ENCODE measurements at places on chromosomes 1 and 21.

- no peak overlapping the region for H3K27ac ChIP-seq
- H3K27me3 ChIP-seq = no peaks in the 10 kb centered on the region
- H3K4me3 ChIP-seq = no peak overlapping the region
- no peaks in the 10 kb centered on the region for H3K36me3 ChIP-seq
- H3K4me1 ChIP-seq = no peaks in the 10 kb centered on the region
These were observed 24.5 kb upstream of the SOD1 start for GRCh38 chr21:31634993-31635392.

- H3K36me3 ChIP-seq = peaks cover 19% of the 10 kb centered on the region
- no peak for DNase-seq
- H3K27me3 ChIP-seq = no peaks in the 10 kb centered on the region
- no peak overlapping the region for H3K27ac ChIP-seq
These were observed 18.5 kb downstream of the CHAF1B start for GRCh38 chr21:36403713-36404112.

GRCh38 chr1:97721221-97721620, 199.6 kb downstream of the DPYD start:
- H3K36me3 ChIP-seq = no peaks in the 10 kb centered on the region
- no peak overlapping the region for H3K27ac ChIP-seq
- no peak overlapping the region for H3K4me3 ChIP-seq
- no peaks in the 10 kb centered on the region for H3K4me1 ChIP-seq

DNA sequence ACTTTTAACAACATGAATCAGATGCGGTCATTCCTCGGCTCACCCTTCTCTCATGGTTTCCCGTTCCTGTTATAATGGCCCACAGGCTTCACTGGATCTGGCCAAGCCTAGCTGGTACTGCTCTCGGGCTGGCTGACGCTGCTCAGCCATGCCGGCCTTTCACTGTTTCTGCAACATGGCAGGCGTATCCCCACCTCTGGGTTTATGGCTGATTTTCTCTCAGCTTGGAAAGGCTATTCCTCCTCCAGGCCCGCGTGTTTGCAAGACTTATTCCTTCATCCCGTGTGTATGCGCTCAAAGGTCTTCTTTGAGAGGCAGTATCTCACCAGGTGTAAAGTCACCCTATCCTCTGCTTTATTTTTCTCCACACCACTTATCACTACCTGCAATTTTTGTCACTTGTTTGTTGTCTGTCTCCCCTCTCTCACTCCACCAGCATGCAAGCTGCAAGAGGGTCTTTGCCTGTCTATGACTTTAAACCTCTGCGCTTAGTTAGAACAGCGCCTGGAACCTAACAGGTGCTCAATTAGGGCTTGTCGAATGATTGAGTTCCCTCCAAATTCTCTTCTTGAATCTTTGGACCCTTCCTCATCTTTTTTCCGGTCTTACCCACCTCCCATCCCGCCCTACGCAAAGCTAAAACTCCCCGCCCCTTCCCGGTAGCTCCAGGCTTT, 491 bp upstream of the RAP1A start:
- H3K4me1 ChIP-seq = peaks cover 6% of the 10 kb centered on the region
- no peak for DNase-seq
- peak overlapping the region; percentile 63 for H3K4me3 ChIP-seq
- H3K36me3 ChIP-seq = no peaks in the 10 kb centered on the region

DNA sequence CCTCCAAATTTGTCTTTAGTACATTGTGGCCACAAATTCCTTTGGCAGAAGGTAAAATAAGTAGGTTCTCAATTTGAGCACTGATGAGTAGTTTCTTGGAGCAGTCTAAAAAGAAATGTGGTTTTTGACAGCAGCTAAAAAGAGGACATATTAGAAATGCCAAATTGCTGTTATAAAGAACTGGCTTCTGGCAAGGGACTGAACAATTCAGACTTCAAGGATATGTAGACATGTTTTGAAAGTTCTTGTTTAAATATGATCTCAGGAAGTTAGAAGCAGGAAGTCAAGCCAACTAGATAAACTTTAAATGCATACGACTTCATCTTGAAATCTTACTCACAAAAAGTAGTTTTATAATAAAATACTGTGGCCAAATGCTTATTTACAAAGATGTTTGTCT, 18.8 kb downstream of the C1orf52 start:
- no peak overlapping the region for H3K27ac ChIP-seq
- H3K27me3 ChIP-seq = no peaks in the 10 kb centered on the region
- DNase-seq = no peak

DNA sequence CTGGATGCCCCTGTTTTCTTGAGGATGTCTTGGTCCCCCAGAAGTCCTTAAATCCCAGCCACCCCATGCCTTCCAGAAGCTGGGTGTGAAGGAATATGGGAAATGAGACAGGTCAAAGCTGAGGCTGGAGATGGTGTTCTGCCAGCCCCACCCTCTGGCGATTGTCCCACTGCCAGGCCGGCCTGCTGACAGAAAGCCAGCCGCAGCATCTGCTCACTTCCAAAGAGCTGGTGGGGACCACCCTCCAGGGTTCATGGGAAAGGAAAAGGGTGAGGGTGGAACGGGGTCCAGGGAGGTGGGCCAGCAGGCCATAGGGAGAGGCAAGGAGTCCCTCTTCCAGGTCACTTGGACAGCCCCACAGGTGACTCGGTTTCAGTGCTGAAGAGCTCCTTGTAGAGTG, 1.9 kb upstream of the LINGO4 start:
- H3K27me3 ChIP-seq = no peaks in the 10 kb centered on the region
- H3K4me3 ChIP-seq = no peak overlapping the region
- no peaks in the 10 kb centered on the region for H3K4me1 ChIP-seq

GRCh38 chr21:16046656-16047330, 317.0 kb downstream of the USP25 start:
- no peaks in the 10 kb centered on the region for H3K36me3 ChIP-seq
- H3K4me1 ChIP-seq = no peaks in the 10 kb centered on the region
- H3K27ac ChIP-seq = no peak overlapping the region
- no peaks in the 10 kb centered on the region for H3K27me3 ChIP-seq
- no peak overlapping the region for H3K4me3 ChIP-seq
- DNase-seq = no peak

DNA sequence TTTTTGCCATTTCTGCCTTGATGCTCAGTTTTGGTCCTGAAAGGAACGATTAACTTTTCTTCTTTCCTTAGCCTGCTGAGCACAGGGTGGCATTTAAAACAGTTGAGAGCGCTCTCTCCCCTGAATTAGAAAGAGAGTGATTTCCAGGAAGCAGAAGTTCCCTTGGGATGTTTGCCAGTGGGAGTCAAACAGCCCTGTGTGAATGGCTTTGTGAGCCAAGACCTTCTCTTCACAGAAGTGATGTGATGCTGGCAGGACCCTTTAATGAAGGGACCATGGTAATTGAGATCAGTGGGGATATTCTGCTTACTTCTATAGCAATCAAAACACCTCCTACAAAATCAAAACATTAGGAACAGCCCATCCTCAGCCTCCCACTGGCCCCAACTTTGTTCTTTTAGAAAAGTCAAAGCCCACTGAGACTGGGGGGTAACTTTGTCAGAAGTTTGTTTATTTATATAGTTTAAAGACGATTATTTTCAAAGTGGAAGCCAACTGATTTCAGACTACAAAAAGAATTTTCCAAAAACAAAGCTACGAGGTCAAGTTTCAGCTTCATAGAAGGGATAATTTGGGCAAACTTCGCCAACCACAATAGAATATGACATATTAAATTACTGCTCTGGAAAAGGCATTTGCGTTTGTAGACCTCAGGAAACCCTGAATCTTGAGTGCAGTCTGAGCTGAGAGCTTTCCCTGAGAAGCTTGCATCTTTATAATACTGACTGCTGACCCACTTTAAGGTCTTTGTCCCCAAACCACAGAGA, 122.7 kb downstream of the GABPA start:
- no peaks in the 10 kb centered on the region for H3K27me3 ChIP-seq
- no peak overlapping the region for H3K27ac ChIP-seq
- H3K4me3 ChIP-seq = no peak overlapping the region
- no peaks in the 10 kb centered on the region for H3K36me3 ChIP-seq
- DNase-seq = no peak

DNA sequence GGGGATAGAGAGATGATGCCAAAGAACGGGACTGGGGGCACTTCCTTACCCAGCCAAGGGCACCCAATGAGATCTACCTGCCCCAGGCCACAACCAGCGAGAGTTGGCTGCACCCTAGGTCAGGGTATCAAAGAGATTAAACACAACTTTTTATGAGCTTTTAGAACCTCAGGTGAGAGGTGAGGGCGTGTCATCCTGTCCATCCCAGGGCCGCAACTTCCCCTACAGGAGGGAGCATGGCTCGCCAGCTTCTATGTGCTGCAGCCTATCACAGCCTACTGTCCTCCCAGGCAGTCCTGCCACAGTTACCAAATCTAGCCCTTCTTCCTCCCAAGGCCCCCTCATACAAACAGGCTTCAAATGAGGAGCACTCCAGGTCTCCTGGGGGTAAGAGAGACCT, 12.9 kb downstream of the TMEM9 start:
- no peaks in the 10 kb centered on the region for H3K4me1 ChIP-seq
- no peak overlapping the region for H3K27ac ChIP-seq
- DNase-seq = no peak
- no peaks in the 10 kb centered on the region for H3K27me3 ChIP-seq
- H3K4me3 ChIP-seq = no peak overlapping the region

DNA sequence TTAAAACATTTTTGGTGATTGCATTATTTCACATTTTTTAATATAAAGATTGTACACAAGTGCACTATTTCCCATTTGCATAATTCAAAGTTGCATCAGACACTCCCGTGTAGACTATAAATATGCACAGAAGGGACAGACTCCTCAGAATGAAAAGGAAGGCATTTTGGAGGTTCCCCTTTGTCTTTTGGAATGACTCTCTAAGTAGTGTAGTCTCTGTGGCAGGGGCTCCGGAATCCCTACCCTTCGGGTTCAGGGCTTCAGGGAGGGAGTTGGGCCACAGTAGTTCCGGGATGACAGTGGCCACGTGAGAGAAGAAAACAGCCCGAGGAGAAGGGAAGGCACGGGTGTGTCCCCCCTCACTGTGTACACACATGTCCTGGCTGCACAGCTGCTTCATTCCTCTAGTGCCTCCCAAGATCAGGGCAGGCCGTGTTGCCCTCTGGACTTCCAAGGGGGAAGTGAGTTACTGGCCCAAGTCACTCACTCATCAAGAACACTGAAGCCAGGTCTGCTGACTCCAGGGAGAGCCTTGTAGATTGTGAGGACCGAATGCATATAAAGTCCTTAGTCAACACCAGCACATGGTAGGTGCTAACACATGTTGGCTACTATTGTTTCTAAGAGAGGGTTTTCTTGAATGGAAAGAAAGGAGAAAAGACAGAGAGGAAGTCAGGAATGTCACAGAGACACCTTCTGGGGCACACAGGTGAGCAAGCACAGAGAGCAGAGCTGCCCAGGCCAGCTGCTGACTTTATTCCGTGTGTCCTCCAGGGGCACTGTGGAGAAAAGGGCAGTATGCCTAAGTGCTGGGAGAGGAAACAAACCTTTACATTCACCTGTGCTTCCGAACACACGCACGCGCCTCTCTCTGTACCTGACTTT, 39.8 kb downstream of the LHX4 start:
- H3K4me1 ChIP-seq = peaks cover 14% of the 10 kb centered on the region
- peak overlapping the region; percentile 21 for H3K27ac ChIP-seq
- no peaks in the 10 kb centered on the region for H3K27me3 ChIP-seq
- peaks cover 4% of the 10 kb centered on the region for H3K36me3 ChIP-seq
- no peak overlapping the region for H3K4me3 ChIP-seq

GRCh38 chr1:85577419-85578320, 2.9 kb upstream of the CCN1 start:
- H3K4me3 ChIP-seq = peak overlapping the region; percentile 61
- no peak for DNase-seq
- peak overlapping the region; percentile 5 for H3K27ac ChIP-seq
- H3K36me3 ChIP-seq = peaks cover 9% of the 10 kb centered on the region

- no peaks in the 10 kb centered on the region for H3K36me3 ChIP-seq
- no peak for DNase-seq
- no peaks in the 10 kb centered on the region for H3K4me1 ChIP-seq
- H3K27me3 ChIP-seq = no peaks in the 10 kb centered on the region
- H3K4me3 ChIP-seq = no peak overlapping the region
- no peak overlapping the region for H3K27ac ChIP-seq
These were observed 1.1 kb downstream of the LAMB3 start for GRCh38 chr1:209651138-209651587.

GRCh38 chr1:156021093-156021428, 310 bp upstream of the SSR2 start:
- H3K4me3 ChIP-seq = no peak overlapping the region
- H3K27ac ChIP-seq = no peak overlapping the region
- H3K27me3 ChIP-seq = no peaks in the 10 kb centered on the region
- peaks cover 5% of the 10 kb centered on the region for H3K4me1 ChIP-seq

DNA sequence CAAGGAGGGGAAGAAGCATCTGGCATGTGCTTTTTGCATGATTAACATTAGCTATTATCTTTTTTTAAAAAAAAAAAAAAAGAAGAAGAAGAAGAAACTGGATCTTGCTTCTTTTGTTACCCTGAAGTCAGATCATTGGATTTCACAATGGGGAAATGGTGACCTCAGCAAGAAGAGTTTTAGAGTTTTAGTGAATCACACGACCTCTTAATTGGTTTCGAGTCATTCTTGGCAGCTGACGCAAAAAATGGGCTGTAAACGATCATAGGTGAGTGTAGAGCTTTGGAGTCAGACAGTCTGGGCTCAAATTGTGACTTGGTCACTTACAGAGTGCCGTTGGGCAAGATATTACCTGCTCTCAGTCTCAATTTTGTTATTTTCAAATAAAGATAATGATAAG, 33.3 kb upstream of the PGBD5 start:
- DNase-seq = peak; percentile 9
- H3K27me3 ChIP-seq = peaks cover 17% of the 10 kb centered on the region
- H3K36me3 ChIP-seq = no peaks in the 10 kb centered on the region
- H3K4me3 ChIP-seq = no peak overlapping the region

DNA sequence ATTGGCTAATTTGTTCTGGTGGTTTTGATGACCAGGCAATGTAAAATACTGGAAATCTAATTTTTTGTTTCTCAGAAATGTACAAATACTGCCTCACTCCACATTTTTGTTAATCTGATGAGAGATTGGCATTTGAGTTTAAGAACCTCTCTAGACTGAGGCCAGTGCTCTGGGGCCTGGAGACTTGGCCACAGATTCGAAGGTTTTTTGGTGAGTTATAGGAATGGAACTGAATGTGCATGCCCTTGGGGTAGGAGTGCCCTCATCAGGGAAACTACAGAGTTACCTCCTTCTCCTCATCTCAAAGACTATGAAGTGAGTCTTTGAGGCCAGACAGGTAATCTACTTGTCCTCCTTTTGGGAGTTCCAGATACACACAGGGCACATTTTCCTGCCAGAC, 347.9 kb downstream of the LTN1 start:
- peaks cover 3% of the 10 kb centered on the region for H3K4me1 ChIP-seq
- H3K4me3 ChIP-seq = no peak overlapping the region
- no peak overlapping the region for H3K27ac ChIP-seq

GRCh38 chr1:72435025-72435424, 152.7 kb upstream of the NEGR1 start:
- H3K4me1 ChIP-seq = no peaks in the 10 kb centered on the region
- no peaks in the 10 kb centered on the region for H3K36me3 ChIP-seq
- no peak for DNase-seq
- no peak overlapping the region for H3K27ac ChIP-seq
- H3K4me3 ChIP-seq = no peak overlapping the region

- H3K27me3 ChIP-seq = no peaks in the 10 kb centered on the region
- DNase-seq = no peak
- H3K36me3 ChIP-seq = no peaks in the 10 kb centered on the region
- no peak overlapping the region for H3K4me3 ChIP-seq
These were observed 27.2 kb downstream of the MX1 start for GRCh38 chr21:41453198-41453597.

GRCh38 chr1:243287123-243287460, 31.3 kb downstream of the SDCCAG8 start:
- no peaks in the 10 kb centered on the region for H3K27me3 ChIP-seq
- no peak overlapping the region for H3K27ac ChIP-seq
- peaks cover 28% of the 10 kb centered on the region for H3K36me3 ChIP-seq
- H3K4me3 ChIP-seq = no peak overlapping the region
- no peak for DNase-seq

GRCh38 chr1:245558069-245558468, 403.3 kb downstream of the KIF26B start:
- no peaks in the 10 kb centered on the region for H3K36me3 ChIP-seq
- no peak for DNase-seq
- H3K27me3 ChIP-seq = no peaks in the 10 kb centered on the region
- no peak overlapping the region for H3K4me3 ChIP-seq
- no peak overlapping the region for H3K27ac ChIP-seq
